ENCODE measurements at places on chromosomes 5 and 9. TPM values are rescaled to one million over a fixed set of nuclear protein-coding genes. Genes with fewer than 3 reads are reported as not detected.

The NDFIP1 gene
- total RNA-seq, result 33.5 TPM

The FIBCD1 gene
- 1.1 TPM for total RNA-seq

The CCDC192 gene
- total RNA-seq, result 0.27 TPM

The PCDHB10 gene
- 3.0 TPM for total RNA-seq

The C9orf153 gene
- total RNA-seq, result not detected

The GRK6 gene
- 38.4 TPM for total RNA-seq

The PCDHAC1 gene
- total RNA-seq, result 1.5 TPM

The C9 gene
- not detected for total RNA-seq

The BTNL3 gene
- total RNA-seq, result not detected

The DNAI1 gene
- 0.11 TPM for total RNA-seq

The SMIM33 gene
- not detected for total RNA-seq

The SAXO1 gene
- not detected for total RNA-seq

The BAAT gene
- 0.08 TPM for total RNA-seq

The SPINK6 gene
- not detected for total RNA-seq

The PCDHB9 gene
- 4.1 TPM for total RNA-seq

The FBP2 gene
- total RNA-seq, result not detected

The GDNF gene
- total RNA-seq, result 1.5 TPM

The CORO2A gene
- total RNA-seq, result 4.1 TPM

The SLC6A18 gene
- total RNA-seq, result not detected

The CPLANE1 gene
- total RNA-seq, result 9.1 TPM

The SPINK7 gene
- total RNA-seq, result not detected

The RAI14 gene
- 27.1 TPM for total RNA-seq

The PCDHGA3 gene
- total RNA-seq, result 0.32 TPM

The SV2C gene
- not detected for total RNA-seq

The FOXD4L4 gene
- total RNA-seq, result not detected

Measured in A375 (cell line).